ENCODE measurements at places on chromosomes 16 and 17. TPM values are rescaled to one million over a fixed set of nuclear protein-coding genes. Genes with fewer than 3 reads are reported as not detected.

The MLLT6 gene
- 16.3 TPM for total RNA-seq

The E4F1 gene
- total RNA-seq, result 27.3 TPM

DNA sequence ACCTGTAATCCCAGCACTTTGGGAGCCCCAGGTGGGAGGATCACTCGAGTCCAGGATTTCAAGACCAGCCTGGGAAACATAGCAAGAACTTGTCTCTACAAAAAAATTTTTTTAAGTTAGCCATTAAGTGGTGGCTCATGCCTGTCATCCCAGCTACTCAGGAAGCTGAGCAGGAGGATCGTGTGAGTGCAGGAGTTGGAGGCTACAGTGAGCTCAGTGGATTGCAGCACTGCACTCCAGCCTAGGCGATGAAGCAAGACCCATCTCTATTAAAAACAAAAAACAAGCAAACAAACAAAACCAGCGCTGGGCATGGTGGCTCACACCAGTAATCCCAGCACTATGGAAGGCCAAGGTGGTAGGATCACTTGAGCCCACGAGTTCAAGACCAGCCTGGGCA lies 38.0 kb downstream of the HEATR3 start:
- DNase-seq, result no peak

GRCh38 chr16:89367538-89367915 lies 122.8 kb downstream of the ANKRD11 start:
- DNase-seq, result no peak
